ENCODE measurements at places on chromosomes 2 and 18.

DNA sequence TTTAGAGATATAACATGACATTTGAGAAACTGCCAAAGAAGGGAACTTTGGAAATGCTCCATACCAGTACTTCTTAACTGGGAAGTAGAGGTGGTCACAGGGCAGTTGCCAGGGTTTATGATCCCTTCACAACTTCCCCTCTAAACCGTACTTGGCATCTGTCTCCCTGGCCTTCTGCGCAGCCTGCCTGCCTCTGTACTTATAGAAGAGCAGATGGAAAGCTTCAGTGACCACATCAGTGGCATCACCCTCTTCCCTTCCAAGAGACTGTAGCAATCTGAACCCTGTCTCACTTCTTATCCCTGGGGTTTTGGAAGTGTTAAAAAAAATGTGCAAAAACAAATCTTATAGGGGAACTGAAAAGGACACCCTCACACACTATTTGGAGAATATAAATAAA, 64.1 kb downstream of the EIF2AK3 start:
- no peak for DNase-seq

- no peak for DNase-seq
These were observed 223.2 kb upstream of the COPS8 start for GRCh38 chr2:236862526-236862925.

DNA sequence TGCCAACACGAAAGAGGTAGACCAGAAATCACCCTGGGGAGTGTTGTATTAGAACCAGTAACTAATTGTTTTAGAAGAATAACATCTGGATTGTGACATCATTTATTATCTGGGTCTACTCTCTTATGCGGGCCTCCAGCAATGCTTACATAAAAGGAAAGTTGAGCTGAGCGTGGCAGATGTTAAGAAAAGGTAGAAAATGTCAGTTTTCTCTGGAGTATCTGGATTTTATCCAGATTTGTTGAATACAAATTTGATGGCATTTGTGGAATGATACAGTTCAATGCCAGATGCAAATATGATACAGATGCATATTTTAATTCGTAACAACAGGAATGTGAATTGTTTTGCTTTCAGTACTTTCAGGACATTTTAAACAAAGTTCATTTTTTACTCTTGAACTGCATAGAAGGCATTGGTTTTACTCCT, 90.3 kb downstream of the PRPF40A start:
- DNase-seq = no peak

- DNase-seq = no peak
These were observed 102.4 kb upstream of the EPAS1 start for GRCh38 chr2:46194856-46195255.

GRCh38 chr2:69222953-69223658, 163.9 kb downstream of the GFPT1 start:
- DNase-seq = no peak

- DNase-seq = no peak
These were observed 34.3 kb downstream of the LCLAT1 start for GRCh38 chr2:30481323-30481800.

- DNase-seq = no peak
These were observed 41.3 kb downstream of the NTSR2 start for GRCh38 chr2:11628675-11629074.

GRCh38 chr18:78751664-78752063, 228.0 kb upstream of the SALL3 start:
- DNase-seq = no peak

DNA sequence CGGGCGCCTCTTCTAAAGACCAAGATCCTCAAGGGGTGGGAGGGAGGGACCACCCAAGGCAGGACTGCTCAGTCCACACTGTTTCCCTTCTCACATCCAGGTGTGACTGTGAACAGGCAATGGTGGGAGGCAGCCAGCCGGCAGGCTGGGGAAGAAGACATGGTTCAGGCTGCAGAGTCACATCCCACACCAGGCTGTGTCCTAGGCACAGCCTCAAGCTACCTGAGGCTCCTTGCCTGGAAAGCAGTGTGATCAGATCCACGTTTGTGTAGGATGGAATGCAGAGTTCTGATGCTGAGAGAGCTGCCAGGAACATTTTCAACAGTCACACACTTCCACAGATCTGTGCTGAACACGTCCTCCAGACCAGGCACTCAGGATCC, 16.4 kb downstream of the SLC66A2 start:
- no peak for DNase-seq

DNA sequence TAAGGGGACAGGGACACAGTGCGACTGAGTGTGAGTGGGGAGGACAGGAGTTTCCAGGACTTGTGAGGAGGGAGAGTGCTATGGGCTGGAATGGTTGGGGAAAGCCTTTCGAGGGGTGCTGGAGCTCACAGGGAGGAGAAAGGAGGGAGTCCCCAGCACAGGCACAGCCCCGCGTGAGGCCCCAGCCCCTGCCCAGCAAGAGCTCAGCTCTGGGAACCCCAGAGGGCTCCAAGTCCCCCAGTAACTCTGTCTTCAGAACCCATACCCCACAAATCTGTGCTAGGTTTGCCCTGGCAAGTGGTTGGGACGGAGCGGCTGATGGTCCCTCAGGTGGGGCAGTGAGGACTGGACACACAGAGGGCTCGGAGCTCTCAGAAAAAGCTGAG, 75.4 kb downstream of the SFXN5 start:
- no peak for DNase-seq

- DNase-seq = no peak
These were observed 114.8 kb downstream of the GAREM1 start for GRCh38 chr18:32355896-32356295.

DNA sequence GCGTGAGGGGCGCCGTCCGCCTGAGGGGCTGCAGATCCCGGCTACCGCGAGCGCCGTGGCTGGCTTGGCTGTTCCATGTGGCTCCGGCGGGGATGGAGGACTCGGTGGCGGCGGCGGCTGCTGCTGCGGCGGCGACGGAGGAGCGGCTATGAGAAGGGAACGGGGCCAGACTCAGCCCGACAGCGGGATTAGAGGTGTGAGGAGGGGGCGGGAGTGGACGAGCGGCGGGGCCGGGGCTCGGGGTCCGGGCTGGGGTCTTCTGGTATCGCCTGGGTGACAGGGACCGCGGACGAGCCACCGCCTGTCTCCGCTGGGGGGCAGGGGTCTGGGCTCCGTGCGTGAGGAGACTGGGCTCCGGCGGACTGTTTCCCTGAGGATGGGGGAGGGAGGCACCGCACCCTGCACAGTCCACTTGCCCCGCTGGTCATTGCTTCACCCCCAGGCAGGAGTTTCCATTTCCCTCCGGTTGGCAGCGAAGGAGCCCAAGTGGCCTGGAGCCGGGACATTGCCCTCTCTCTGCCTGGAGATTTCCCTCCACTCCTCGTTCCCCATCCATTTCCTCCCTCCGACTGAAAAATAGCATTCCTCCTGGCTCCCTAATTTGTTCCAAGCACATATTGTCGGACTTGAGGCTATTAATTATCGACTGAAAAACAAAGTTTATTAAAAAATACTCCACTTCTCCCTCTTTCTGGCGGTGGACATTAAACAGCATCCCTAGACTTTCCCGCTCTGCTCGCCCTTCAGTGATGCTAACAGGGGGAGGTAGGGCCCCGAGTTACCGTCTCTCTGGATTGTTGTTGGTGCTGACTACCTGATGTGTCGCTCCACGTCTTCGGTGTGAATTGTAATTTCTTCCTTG, 577 bp downstream of the EHBP1 start:
- DNase-seq = peak; percentile 23

DNA sequence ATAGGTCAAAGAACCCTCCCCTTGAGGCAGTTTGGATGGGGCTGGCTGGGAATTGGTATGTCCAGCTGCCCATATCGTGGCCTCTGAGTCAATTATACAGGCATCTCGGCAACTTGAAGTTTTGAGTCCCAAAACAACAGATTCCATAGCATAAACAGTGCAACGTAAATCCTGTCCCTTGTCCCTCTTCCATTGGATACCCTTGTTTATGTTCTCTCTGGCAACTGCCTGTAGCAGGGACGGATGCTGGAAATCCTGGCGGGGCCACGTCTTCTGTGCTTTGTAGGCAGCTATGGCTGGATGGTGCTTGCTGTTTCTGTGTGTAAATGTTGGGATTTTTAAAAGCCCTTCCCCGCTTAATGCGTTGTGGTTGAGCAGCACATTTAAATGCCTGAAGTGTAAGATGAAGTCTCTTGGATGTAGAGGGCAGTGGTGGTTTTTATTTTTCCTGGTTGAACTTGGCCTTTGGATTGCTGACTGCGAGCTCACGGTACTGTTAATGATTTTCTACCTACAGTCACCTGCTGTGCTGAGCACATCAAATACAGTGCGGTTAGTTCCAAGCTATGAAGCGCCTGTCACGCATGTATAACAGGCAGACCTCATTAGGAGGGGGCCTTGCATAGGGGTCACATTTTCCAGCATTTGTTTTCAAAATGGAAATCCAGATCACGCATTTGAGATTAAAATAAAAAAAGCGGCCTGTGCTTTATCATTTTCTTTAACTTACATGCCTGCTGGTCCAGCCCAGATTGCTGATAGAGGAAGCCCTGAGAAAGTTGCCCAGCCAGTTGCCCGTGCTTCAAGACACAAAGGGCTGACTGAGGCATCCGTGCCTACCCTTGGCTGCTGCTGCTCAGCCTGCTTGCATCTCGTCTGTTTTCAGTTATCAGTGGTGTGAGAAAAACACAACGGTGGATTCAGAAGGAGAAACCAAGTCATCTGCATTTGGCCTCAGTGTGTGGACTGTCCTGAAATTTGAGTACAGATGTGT, 84.7 kb downstream of the NEDD4L start:
- no peak for DNase-seq
